WTC11 (cell line): ENCODE measurements at places on chromosomes 7 and 10. TPM values are rescaled to one million over a fixed set of nuclear protein-coding genes. Genes with fewer than 3 reads are reported as not detected.

- H3K4me1 ChIP-seq = peaks cover 13% of the 10 kb centered on the region
- no peak overlapping the region for H3K27ac ChIP-seq
- DNase-seq = no peak
- no peaks in the 10 kb centered on the region for H3K36me3 ChIP-seq
These were observed 20.1 kb downstream of the PILRA start for GRCh38 chr7:100393233-100393905.

APBB1IP gene
- 0.16 to 0.22 TPM (median 0.18 TPM) in 3 replicates for total RNA-seq

DNA sequence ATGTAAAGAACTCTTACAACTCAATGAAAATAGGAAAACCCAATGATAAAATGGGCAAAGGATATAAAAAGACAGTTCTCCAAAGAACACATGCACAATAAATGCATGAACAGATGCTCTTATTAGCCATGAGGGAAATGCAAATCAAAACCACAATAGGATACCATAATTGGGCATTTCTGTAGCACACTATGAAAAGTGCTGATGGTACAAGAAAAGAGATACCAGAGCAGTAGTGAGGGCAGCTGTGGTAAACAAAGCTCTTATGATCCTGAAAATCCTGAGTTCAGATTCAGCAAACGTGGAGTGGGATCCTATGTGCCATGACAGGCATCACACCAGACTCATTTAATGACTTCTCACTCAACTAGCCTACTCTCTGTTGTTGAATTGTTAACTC, 96.7 kb upstream of the SLC25A13 start:
- DNase-seq = no peak
- H3K36me3 ChIP-seq = no peaks in the 10 kb centered on the region
- H3K4me1 ChIP-seq = peaks cover 7% of the 10 kb centered on the region
- H3K4me3 ChIP-seq = no peak overlapping the region
- no peak overlapping the region for H3K27ac ChIP-seq

GRCh38 chr7:10677668-10678232, 295.9 kb upstream of the PHF14 start:
- H3K27me3 ChIP-seq = no peaks in the 10 kb centered on the region
- H3K4me3 ChIP-seq = no peak overlapping the region
- H3K36me3 ChIP-seq = no peaks in the 10 kb centered on the region
- H3K4me1 ChIP-seq = peaks cover 9% of the 10 kb centered on the region
- DNase-seq = no peak

GRCh38 chr7:50502947-50503346, 52.8 kb upstream of the FIGNL1 start:
- DNase-seq = no peak
- H3K4me3 ChIP-seq = no peak overlapping the region
- no peaks in the 10 kb centered on the region; the same call in 1 of the 2 replicates for H3K4me1 ChIP-seq
- no peak overlapping the region for H3K27ac ChIP-seq
- H3K36me3 ChIP-seq = no peaks in the 10 kb centered on the region
- no peaks in the 10 kb centered on the region; the same call in 1 of the 2 replicates for H3K27me3 ChIP-seq

ABCB4 gene
- 0.71 to 1.2 TPM (median 1.1 TPM) in 3 replicates for total RNA-seq

GRCh38 chr10:107058331-107058730, 106.2 kb downstream of the SORCS1 start:
- DNase-seq = no peak
- no peaks in the 10 kb centered on the region for H3K36me3 ChIP-seq
- no peak overlapping the region for H3K4me3 ChIP-seq
- H3K27ac ChIP-seq = no peak overlapping the region

STRIP2 gene
- total RNA-seq = 6.5 to 7.7 TPM (median 7.6 TPM) in 3 replicates

GRCh38 chr10:118978316-118978997, 51.1 kb upstream of the NANOS1 start:
- peaks cover 8% of the 10 kb centered on the region for H3K27me3 ChIP-seq
- no peak for DNase-seq
- H3K4me1 ChIP-seq = peaks cover 5% of the 10 kb centered on the region

CNNM2 gene
- 23.5 to 28.0 TPM (median 27.0 TPM) in 3 replicates for total RNA-seq

DNA sequence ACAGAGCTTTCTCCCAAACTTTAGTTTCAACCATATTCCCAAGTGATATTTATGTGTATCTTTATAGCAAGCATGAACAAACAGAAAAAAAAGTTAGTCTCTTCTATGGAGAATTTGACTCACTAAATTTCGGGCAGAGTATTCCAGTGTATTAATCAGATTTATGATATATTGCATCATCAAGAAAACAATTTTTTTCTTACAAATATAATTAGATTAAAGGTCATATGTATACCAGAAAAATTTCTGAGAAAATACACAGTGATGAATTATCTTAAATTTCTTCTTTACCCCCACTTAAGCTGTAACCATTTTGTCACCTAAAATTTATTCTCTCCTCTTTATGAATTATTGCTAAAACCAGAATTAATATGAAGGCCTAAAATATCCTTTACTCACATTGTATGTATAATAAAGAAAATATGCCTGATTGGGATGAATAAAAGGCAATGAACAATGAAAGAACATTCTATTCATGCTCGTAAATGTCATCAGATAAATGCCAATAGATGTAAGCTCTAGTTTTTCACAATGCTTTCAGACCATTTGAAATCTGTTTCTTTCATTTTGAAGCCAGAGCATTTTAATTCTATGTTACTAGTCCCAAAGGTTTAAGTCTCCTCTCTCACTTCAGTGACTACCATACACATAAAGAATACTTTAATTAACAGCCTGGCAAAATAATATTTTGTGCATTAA, 192.1 kb downstream of the HGF start:
- no peak overlapping the region for H3K27ac ChIP-seq
- no peaks in the 10 kb centered on the region for H3K4me1 ChIP-seq
- no peak overlapping the region for H3K4me3 ChIP-seq

DNA sequence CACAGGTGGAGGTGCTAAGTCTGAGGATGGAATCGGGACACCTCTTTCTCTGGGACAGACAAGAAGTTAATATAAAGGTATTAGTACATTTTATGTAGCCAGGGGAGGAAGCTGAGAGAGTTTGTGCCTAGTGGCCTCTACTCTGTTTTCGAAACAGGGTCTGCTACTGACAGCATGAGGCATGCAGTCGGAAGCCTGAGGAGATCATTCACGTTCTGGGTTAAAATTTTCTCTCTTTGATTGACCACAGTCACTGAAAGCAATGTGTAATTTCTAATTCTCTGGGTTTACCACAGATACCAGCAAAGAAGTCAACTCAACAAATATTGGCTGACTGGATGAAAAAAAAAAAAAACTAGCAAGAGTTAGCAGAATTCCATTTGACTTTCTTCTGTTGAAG, 53.3 kb upstream of the KCTD7 start:
- peak overlapping the region; percentile 69; the same call in 1 of the 2 replicates for H3K27ac ChIP-seq
- no peak overlapping the region for H3K4me3 ChIP-seq
- DNase-seq = no peak
- H3K36me3 ChIP-seq = peaks cover 36% of the 10 kb centered on the region

GRCh38 chr7:5517057-5517456, 93.4 kb upstream of the TNRC18 start:
- H3K36me3 ChIP-seq = no peaks in the 10 kb centered on the region
- DNase-seq = no peak
- peaks cover 6% of the 10 kb centered on the region for H3K4me1 ChIP-seq
- H3K4me3 ChIP-seq = no peak overlapping the region
- no peak overlapping the region for H3K27ac ChIP-seq

FAM237B gene
- not detected in 3 replicates for total RNA-seq

STEAP4 gene
- total RNA-seq = 0.09 to 0.18 TPM (median 0.17 TPM) in 3 replicates

LIPK gene
- total RNA-seq = not detected in 3 replicates

GRCh38 chr7:151873402-151873965, 3.4 kb downstream of the PRKAG2 start:
- no peak for DNase-seq
- no peaks in the 10 kb centered on the region for H3K36me3 ChIP-seq
- H3K27me3 ChIP-seq = peaks cover 24% of the 10 kb centered on the region
- H3K4me1 ChIP-seq = peaks cover 16% of the 10 kb centered on the region
- no peak overlapping the region for H3K4me3 ChIP-seq
- H3K27ac ChIP-seq = no peak overlapping the region
